ENCODE measurements at places on chromosomes 13 and 19.

- no peak for DNase-seq
Observed at GRCh38 chr13:43269037-43269481, 245.7 kb downstream of the DNAJC15 start.

DNA sequence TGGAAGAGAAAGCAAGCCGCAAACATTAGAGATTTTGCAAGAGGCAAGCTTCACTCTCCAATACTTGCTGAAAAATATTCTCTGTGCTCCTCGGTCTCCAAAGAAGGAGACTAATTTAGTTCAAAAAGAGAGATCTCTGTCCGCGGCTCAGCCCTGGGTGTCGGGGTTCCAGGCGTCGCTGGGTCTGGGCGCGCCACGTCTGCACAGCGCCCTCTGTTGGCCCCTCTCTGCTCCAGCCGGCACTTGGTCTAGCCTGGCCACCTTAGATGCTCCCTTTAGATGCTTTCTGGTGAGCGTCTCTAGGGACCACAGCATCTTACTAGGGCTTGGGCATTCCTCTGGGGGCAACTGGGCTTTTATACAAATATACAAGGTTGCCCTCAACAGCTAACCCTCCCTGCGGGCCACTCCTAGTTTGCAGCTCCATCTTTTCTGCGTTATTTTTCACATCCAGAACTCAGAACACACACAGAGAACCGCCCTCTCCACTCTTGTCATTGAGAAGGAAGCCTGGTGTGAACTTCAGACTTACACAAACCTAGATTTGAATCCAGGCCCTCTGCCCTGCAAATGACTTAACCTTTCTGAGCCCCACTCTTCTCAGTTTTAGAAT, 78.3 kb downstream of the CYSLTR2 start:
- DNase-seq, result peak; percentile 51

- DNase-seq, result no peak
Observed at GRCh38 chr13:100666124-100666523, 8.5 kb downstream of the TMTC4 start.

DNA sequence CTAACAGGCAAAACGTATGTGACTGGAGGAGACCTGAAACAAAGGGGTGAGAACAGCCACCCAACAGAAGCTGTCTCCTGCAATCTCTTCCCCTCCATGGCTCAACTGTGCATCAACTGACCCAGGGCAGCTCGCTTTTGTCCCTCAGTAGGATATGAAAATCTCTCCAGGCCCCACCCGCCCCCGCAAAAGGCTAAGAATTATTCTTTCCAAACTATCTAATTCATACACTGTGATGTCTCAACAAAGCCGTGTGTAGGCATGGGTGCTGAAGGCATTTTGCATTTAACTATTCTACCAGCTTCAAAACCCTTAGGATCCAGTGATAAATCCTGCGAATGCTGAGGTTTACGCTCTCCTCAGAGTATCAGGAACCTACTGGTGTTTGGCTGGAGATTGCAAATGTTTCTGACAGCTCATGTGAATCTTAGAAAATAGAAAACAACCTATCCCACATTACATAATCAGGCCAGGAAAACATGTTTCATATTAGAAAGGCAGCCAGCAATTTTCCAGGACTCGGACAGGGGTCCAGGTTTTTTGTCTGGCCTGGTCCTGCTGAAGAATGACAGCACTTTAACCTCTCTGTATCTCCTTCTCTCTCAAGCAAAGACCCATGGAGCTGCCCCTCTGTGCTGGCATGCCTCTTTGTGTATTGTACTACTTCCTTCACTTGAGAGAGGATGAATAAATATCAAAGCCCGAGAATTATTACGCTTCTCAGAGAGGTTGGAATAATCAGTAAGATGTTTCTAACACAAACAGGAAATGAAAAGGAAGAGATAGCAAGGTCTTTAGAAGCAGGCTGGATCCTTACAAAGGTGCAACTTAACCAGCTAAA, 17.3 kb downstream of the DHRS12 start:
- no peak for DNase-seq

- no peak for DNase-seq
Observed at GRCh38 chr13:30799356-30799824, 64.0 kb downstream of the ALOX5AP start.

- DNase-seq, result no peak
Observed at GRCh38 chr19:5006201-5006600, 37.3 kb downstream of the KDM4B start.

- DNase-seq, result no peak
Observed at GRCh38 chr13:99056381-99057014, 78.6 kb upstream of the DOCK9 start.

GRCh38 chr19:31496076-31496475, 146.8 kb upstream of the TSHZ3 start:
- DNase-seq, result no peak

DNA sequence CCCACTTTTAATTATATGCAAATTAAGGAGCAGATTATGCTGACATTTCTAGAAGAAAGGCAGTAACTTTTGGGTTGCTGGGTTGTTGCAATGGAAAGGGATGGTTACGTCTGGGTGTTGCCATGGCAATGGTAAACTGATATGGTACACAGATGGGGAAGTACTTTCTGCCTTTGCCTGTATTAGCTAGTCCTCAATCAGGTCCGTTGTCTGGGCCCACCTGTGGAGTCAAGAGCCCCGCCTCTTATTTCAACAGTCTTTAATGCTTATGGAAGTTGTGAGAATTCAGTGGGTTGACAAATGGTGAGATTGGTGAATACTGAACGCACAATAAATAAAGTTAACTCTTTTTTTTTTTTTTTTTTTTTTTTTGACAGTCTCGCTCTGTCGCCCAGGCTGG, 30.6 kb upstream of the DPP9 start:
- no peak for DNase-seq

- DNase-seq, result no peak
Observed at GRCh38 chr19:22610121-22610520, 24.0 kb upstream of the ZNF492 start.

DNA sequence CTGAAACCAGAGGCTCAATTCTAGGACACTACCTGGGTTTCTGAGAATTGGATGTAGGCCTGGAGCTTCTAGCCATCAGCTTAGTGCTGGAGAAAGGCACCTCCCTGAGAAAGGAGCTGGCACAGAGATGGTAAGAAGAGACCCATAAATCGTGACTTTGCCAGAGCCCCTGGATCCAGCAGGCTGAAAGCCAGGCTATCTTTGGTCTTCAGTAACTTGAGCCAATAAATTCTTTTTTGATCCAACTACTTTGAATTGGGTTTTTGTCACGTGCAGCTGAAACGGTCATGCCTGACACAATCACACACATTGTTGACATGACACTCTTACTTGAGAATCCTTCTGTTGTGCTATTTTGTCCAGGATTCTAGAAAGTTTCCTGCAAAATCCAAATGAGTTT, 103.4 kb downstream of the LHFPL6 start:
- no peak for DNase-seq

- no peak for DNase-seq
Observed at GRCh38 chr13:43041369-43041921, 18.1 kb downstream of the DNAJC15 start.

DNA sequence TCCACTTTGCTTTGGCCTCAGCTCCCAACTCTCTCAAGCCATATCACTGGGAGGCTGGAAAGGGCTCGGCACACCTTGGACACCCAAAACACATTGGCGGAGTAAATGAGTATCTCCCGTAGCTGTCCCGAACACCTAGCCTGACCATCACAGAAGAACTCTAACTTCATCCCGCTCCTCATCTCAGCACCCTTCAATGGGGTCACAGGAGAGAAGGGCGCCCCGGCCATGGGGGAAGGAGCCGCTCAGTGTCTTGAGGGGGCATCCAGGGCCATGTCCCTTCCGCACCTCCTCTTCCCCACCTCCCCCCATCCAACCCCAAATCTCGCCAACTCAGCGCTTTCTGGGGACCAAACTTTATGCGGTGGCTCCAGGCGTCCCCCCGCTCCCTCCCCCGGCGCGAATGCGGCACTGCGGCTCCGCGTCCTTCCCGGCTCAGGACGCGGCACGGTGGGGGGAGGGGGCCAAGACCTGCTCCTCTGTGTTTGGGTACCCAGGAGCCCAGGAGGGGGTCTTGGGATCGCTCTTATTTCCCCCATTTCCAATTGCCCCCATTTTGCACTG, 3.0 kb downstream of the KCNC3 start:
- DNase-seq, result no peak

- DNase-seq, result no peak
Observed at GRCh38 chr19:48558018-48558684, 6.2 kb downstream of the SULT2B1 start.

DNA sequence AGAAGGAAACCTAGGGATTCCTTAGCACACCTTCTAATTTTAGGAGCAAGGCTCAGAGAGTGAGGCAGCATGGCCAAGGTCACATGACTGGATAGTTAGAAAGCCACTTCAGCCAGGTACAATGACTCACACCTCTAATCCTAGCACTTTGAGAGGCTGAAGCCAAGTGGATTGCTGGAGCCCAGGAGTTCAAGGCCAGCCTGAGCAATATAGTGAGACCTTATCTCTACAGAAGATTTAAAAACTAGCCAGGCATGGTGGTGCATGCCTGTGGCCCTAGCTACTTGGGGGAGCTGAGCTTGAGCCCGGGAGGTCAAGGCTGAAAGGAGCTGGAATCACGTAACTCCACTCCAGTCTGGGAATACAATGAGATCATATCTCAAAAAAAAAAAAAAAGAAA, 69.2 kb downstream of the TEX26 start:
- no peak for DNase-seq

DNA sequence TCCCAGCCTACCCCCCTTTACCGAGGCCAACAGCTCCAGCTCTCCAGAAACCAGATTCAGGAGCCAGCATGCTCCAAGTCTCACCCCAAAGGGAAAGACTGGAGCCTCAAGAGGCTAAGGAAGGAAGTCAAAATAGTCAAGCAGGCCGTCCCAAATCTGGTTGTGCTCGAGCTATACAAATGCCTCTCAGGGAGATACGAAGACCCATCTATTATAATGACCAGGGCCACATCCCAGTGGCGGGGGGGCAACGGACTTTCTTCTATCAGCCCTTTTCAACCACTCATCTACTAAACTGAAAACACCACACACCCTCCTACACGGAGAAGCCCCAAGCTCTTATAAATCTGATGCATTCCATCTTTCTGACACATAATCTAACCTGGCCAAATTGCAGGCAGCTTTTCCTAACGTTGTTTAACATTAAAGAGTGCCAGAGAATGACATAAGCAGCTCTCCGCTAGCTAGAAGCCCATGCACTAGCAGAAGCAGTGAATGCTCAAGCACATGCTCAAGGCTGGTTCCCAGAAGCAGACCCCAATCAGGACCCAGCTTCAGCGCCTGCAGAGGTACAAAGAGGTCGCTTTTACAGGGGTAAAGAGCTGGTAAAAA, 104.6 kb upstream of the ZNF98 start:
- DNase-seq, result no peak

DNA sequence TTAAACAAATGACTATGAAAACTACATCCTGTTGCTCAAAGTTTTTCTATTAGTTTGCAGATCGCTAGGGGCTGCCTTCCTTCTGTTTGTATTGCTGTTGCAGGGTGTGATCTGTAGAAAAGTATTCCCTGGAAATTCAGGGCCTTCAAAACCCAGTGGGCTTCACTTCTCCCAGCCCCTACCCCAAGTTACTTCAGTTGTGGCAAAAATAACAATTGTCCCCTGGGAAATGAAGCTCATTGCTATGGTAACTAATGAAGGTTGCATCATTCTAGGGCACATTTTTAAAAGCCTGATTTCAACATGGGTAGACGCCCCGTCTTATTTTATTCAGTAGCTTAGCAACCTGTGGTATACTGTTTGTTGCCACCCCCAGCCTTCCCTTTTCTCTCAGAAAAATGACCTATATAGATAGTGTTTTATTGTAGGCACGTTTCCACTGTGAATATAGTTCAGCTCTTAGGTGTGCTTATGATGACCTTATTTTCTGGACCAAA, 60.9 kb downstream of the WDFY2 start:
- no peak for DNase-seq

GRCh38 chr13:36430247-36431203, 1.8 kb upstream of the CCNA1 start:
- no peak for DNase-seq

- peak; percentile 19 for DNase-seq
Observed at GRCh38 chr19:38792250-38793111, 3.5 kb downstream of the LGALS7B start.

DNA sequence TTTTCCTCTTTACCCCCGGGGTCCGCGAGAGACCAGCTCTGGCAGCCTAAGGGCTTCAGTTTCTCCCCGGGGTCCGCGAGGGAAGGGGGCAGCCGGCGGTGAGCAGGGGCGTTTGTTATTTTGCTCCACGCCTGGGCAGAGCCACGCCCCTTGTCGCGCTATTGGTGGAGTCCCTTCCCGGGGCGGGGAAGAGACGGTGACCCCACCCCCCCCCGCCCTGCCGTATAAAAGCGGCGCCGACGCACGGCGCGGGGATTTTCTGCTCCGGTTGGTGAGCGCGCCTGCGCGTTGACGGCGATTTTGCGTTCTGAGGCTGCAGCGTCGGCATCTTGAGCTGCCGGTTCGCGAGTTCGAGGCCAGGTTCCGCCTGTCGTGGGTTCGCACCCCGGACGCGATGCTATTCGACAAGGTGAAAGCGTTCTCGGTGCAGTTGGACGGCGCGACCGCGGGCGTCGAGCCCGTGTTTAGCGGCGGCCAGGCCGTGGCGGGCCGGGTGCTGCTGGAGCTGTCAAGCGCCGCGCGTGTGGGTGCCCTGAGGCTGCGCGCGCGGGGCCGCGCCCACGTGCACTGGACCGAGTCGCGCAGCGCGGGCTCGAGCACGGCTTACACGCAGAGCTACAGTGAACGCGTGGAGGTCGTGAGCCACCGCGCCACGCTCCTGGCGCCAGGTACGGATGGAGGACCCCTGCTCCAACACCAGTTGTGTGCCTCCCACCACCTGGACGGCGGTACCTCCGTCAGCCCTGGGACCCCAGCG, at the start of gene ARRDC2:
Gene ARRDC2, plus strand, starts transcription at position 254 of the 757 bp plus-strand sequence. Its CDS starts 141 bp downstream, at position 395.
- DNase-seq, result peak; percentile 85

DNA sequence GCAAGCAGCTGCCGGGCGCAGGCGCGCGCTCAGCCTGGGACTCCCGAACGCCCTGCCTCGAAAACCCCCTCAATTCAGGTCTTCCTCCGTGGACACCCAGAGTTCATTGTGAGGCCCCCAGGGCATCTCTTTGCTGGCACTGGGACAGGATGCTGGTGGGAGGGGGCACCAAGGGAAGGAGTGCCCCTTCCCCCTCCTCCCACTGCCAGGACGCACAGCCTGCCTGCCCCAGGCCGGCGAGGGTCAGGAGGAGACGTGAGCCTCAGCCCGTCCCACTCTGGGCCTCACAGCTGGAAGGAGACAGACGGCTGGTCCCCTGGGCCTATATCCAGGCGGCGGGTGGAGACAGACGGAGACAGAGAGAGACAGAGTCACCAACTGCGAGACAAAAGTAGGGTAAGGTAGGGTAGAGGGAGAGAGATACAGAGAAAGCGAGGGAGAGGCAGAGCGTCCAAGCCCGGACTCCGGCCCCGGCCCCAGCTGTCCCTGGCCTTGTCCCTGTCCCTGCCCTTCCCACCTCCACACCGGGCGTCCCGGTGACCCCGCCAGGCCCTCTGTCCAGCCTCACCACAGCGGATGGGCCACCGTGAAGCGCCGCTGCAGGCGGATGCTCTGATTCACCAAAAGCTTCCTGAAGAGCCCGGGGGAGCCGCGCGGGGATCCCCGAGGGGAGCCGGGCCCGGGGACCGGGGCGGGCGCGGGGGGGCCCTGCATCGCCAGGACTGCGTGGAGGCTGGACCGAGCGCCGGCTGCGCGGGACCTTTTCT, at the start of gene PDE4C:
Gene PDE4C, minus strand, starts transcription at position 737 of the 767 bp plus-strand sequence. Its CDS starts 23 bp downstream, at position 714.
- no peak for DNase-seq

Data from stimulated activated CD4-positive, alpha-beta T cell treated with anti-CD3 and anti-CD28 coated beads, Interleukin-1b, Interleukin-23, amount 100 ng/mL, for 4 hours (primary cell).